Adrenal gland (tissue), 19 donors: ENCODE measurements at places on chromosomes 1 and 21. TPM values are rescaled to one million over a fixed set of nuclear protein-coding genes. Genes with fewer than 3 reads are reported as not detected.

GRCh38 chr1:15691434-15692032, 7.4 kb downstream of the PLEKHM2 start:
- H3K36me3 ChIP-seq, result peaks cover 3% of the 10 kb centered on the region
- H3K27ac ChIP-seq, result peak overlapping the region; percentile 37
- no peak for DNase-seq
- peaks cover 25% of the 10 kb centered on the region for H3K4me1 ChIP-seq
- H3K4me3 ChIP-seq, result no peak overlapping the region
- no peaks in the 10 kb centered on the region for H3K27me3 ChIP-seq

DNA sequence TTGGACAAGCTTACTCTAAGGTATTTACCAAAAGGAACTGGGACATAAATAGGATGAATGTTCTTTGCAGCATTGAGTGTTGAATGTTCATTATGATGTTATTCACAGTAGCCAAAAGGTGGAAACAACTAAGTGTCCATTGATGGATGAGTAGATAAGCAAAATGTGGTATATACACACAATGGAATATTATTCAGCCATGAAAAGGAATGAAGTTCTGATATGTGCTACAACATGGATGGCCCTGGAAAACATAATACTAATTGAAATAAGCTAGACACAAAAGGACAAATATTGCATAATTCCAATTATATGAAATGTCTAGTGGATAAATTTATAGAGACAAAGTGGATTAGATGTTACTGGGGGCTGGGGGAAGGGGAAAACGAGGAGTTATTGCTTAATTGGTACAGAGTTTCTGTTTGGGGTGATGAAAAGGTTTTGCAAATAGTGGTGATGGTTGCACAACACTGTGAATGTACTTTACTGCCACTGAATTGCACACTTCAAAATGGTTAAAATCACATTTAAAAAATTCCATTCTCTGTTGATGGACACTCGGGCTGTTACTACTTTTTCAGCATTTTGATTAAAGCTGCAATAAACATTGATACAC, 2.9 kb downstream of the MTARC1 start:
- H3K27ac ChIP-seq, result no peak overlapping the region
- no peak for DNase-seq
- H3K36me3 ChIP-seq, result no peaks in the 10 kb centered on the region
- no peaks in the 10 kb centered on the region for H3K27me3 ChIP-seq
- H3K4me3 ChIP-seq, result no peak overlapping the region

DNA sequence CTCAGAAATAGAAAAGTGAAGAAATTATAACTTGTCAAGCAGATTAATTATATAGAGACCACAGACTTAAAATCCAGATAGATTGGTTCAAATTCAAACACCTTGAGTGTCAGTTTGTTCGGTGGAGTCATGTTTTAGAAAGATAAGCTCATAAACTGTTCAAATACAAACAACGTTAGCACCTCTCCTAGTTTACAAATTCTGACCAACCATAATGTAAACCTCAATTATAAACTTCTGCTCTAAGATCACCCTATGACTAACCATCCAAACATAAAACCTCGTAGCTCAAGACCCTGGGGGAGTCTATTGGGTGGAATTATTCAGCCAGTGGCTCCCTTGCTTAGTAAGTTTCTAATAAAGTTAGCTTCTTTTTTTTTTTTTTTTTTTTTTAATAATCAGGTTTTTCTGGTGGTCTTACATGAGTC, 12.4 kb downstream of the CBR1 start:
- no peaks in the 10 kb centered on the region for H3K4me1 ChIP-seq
- no peak overlapping the region for H3K4me3 ChIP-seq
- DNase-seq, result no peak
- H3K27ac ChIP-seq, result no peak overlapping the region
- no peaks in the 10 kb centered on the region for H3K27me3 ChIP-seq
- no peaks in the 10 kb centered on the region for H3K36me3 ChIP-seq

The GBP3 gene
- 23.3 TPM for total RNA-seq

The KHDRBS1 gene
- total RNA-seq, result 77.1 TPM
